RKO (cell line): ENCODE measurements at places on chromosomes 5 and 9.
A peak's percentile ranks its signal among the peaks of the same experiment; 100 is the strongest.

- DNase-seq = no peak
Measured at GRCh38 chr5:17735761-17736160, 101.5 kb downstream of the TAF11L14 start.

DNA sequence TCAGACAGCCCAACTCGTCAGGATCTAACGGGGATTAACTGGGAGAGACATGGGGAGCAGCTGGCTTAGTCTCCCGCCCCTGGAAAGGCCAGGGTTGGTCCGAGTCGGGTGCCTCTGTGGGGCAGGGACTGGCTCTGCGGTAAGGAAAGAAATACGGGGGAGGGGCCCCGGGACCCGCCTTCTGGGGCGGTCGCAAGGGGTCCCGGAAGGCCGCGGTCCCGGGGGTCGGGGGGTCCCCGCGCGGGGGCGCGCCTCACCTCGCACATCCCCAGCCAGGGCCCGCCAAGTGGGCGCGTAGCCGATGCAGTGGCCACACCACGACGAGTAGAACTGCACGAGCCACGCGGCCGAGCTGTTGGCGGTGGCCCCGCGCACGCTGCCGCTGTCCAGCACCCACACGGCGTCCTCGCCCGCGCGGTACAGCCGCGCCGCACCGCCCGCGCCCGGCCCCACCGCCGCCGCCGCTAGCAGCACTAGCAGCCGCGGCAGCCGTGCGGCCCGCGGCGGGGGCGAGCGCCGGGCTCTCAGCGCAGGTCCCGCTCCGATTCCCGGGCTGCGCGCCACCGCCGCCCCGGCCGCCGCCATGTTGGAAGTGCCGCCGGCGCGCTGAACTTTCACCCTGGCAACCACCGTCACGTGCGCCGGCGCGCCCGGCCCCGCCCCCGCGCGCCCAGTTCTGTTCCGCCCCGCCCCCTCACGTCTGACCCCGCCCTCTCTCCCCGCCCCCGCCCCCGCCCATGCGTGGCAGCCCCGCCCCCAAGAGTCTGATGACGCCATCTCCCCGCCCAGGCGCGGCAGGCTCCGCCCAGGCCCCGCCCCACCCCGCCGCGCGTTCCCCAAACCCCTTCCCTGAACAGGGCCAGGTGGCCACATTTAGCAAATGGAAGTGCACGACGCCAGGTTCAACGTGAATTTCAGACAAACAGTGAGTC, at the start of gene QSOX2:
Gene QSOX2, minus strand, starts transcription at position 594 of the 932 bp plus-strand sequence. Its CDS starts 9 bp downstream, at position 585.
- DNase-seq = peak; percentile 90

GRCh38 chr5:124980163-124980941, 233.9 kb upstream of the ZNF608 start:
- no peak for DNase-seq

GRCh38 chr9:6498982-6499381, 86.0 kb downstream of the UHRF2 start:
- peak; percentile 24 for DNase-seq

DNA sequence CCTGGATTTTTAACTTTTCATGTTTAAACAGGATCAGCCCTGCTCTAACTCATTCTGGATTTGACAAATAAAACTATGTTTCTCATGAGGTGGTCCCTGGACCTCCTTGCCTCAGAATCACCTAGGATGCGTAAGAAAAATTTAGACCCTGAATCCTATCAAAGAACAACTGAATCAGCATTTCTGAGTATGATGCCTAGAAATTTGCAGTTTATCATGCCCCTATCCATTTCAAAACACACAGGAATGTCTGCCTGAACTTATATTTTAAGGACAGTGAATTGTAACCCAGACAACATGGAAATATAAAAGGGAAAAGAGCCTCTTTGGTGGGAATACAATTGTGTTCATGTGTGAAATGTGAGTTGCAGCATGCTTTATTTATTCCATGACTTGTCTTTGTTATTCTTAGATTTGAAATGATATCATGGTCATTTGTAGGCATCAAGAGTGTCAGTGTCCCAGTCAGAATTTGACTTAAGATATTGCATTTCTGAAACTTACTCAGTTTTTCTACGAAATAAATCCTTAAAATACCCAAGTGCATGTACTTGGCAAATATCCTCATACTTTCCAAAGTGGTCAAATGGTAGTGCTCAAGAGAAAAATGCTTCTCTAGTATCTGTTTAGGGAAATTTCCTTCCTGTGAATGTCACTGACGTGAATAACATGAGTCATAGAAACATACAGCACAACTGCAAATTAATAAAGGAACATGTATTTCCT, 144.3 kb downstream of the GIN1 start:
- no peak for DNase-seq

GRCh38 chr9:5698810-5699556, 70.1 kb downstream of the RIC1 start:
- DNase-seq = no peak

- no peak for DNase-seq
Measured at GRCh38 chr9:111414406-111414805, 69.8 kb downstream of the ECPAS start.

DNA sequence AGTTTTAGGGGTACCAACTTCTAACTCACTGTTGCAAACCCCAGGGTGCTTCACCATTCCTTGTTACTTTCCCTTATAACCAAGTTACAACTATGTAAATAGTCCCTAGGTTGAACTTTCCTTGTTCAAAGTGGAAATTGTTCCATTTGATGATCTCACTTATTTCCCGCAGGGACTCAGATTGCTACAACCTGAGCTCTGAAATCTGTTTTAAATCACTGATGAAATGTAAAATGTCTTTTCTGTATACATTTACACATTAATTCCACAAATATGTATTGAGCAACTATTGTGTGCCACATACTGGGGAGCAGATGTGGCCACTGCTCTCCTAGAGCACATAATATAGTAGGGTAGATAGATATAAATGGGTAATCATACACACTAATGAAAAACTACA, 69.1 kb upstream of the TARS1 start:
- DNase-seq = no peak

GRCh38 chr5:154258531-154259217, 68.1 kb downstream of the GALNT10 start:
- no peak for DNase-seq

DNA sequence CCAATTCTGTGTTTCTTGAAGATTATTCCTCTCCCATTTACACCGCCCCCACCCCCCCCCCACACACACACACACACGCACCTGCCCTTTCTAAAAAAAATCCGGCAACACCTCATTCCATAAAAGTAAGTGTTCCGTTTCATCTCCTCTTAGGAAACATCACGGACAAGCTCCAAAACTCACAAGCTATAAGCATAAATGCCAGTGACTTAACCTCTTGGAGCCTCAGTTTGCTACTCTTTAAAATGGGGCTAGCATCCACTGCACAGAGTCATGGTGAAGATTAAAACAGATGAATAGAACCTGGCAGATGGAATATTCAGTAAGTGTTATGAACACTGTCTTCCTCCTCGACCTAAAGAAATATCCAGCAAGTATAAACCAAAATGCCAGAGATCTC, 70.5 kb downstream of the PCDH1 start:
- DNase-seq = no peak

- DNase-seq = no peak
Measured at GRCh38 chr9:75013735-75014134, 14.4 kb downstream of the CARNMT1 start.

- DNase-seq = no peak
Measured at GRCh38 chr5:124745928-124746915, at the start of gene ZNF608. TSS of gene ZNF608 (minus strand) at chr5:124746639. CDS start at chr5:124744989, 1,650 bp downstream.

DNA sequence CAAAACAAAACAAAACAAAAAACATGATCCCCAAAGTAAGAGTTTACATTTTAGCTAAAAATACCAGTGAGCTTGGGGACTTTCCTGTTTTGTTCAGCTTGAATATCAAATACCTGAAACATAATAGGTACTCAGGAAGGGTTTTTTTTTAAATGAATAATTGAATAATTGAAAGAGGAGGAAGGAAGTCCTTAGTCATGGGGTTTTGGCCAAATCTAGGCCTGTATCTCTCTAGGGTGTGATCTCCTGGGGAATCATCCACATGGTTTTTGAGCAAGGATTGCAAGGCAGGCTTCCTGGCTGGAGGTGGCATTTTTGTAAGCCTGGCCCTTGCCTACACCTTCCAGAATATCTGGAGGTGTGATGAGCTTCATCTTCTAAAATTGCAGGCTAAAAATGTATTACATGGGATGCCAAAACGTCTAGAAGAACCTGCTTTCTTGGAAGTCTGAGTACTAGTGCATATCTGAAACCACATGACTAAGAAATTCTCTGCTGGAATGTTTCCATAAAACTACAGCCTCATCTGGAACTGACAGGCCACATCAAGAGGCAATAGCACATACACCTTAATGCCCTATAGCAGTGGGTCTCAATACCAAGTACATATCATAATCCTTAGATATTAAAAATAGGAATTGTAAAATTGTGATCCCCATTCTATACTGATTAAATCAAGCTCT, 10.4 kb downstream of the C9 start:
- no peak for DNase-seq

DNA sequence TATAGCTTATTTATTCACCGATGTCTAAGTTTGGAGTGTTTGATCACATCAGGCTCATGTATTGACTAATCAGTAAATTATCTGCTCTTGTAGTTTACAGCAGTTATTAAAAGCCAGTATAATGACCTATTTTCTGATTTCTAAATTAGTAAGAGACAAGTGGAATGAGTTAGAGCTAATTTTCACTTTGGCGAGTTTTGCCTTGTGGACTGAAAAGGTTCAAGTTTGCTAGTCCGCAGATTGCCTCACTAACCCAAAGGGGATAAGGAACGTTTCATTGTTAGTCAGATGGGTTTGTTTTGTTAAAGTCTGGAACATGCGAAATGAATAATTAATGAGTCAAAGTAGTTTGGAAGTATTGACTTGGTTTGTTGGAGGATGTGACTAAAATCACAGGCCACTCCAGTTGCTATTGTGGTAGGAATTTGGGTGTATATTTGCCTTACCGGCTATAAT, 40.1 kb downstream of the SMARCA2 start:
- DNase-seq = peak; percentile 21
